ENCODE measurements at places on chromosomes 7 and 10.

GRCh38 chr7:150388306-150388705 is 9.2 kb downstream of the ZNF775 start:
- no peak for DNase-seq

DNA sequence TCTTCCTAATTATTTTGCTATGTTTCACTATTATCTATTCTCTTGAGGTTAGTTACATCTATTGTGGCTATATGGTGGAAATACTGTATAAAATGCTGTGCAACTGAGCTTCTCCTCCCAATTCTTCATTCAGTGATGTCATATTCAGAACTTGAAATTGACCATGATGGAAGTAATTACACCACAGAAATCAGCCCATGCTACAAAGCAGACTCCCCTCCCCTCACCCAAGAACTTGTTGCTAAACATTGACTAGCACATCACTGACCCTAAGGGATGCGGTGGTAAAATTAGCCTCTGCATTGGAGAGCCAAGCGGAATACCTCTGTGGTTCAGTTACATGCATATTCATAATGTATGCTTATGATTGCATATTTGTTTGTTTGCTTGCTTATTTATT is 8.8 kb downstream of the CALD1 start:
- no peak for DNase-seq

GRCh38 chr7:63925626-63926460 is 72.8 kb upstream of the ZNF722 start:
- DNase-seq, result peak; percentile 80

GRCh38 chr7:96122746-96123145 is 199.2 kb downstream of the SLC25A13 start:
- no peak for DNase-seq

DNA sequence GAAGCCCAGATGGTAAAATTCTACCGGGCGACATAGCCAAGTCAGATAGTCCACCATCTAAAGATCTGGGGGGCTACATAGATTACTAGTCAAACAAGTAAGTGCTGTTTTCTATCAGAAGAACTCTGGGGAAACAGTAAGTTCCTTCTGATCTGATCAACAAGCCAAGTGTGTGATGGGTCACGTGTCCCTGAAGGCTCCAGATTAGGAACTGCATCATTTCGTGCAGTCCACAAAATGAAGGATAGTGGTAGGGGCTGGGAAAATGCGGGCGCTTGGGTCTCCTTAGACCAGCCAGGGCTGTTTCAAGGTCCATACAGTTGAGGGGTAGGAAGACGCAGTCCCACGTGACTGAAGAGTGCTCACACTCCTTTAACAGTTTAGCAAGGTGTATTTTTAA is 1.8 kb upstream of the CHN2 start:
- DNase-seq, result no peak

DNA sequence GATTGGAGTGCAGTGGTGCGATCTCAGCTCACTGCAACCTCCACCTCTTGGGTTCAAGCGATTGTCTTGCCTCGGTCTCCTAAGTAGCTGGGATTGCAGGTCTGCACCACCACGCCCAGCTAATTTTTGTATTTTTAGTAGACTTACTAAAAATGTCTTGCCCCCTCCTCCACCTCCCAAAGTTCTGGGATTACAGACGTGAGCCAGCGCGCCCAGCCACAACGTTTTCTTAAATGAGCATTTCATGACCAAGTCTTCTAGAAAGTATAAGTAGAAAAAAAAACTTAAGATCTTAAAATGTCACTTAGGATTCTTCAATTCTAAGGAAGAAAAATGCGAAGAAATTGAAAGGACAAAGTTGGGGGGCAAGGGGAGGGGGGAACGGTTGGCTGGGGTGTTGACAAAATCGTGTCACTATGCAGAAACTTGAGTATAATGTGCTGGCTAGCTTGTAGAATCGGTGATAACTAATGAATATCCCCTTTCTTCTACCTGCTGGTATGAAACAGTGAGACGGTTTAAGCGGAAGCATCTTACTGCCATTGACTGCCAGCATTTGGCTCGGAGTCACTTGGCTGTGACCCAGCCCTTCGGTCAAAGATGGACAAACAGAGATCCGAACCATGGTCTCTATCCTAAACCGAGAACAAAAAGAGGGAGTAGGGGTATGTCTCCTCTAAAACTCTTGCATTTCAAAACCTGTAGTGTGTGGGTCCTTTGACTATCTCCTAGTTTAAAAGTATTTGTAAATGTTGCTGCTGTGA is 12.7 kb downstream of the FBH1 start:
- DNase-seq, result no peak

- DNase-seq, result no peak
Observed at GRCh38 chr7:142789441-142789840, 18.7 kb downstream of the PRSS2 start.

DNA sequence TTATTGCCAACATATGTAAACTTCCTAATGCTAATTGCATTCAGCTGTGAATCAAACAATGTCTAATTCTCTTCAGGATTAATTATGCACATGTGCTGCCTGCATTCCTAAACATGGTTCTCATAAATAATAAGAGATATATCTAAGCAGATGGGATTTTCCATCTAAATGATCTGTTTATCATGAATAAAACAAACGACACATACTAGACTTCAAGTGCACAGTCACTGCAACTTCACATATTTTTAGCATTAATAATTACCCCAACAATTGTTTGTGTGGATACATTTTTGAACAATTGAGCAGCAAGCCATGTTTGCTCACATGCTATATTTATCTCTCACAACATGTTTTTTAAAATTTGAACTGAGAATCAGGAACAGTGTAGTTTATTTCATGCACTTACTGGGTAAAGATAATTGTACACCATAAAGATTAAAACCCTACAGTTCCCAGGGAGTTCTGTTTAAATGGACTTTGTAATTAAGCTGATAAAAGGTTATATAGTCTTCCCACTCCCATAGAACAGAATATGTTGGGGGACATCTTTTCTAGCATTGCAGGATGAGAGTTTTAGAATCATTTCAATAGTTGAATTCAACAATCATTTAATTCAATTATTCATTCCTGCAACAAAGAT is 378.5 kb downstream of the MDFIC start:
- no peak for DNase-seq

- no peak for DNase-seq
Observed at GRCh38 chr10:27145937-27146336, 8.2 kb downstream of the YME1L1 start.

DNA sequence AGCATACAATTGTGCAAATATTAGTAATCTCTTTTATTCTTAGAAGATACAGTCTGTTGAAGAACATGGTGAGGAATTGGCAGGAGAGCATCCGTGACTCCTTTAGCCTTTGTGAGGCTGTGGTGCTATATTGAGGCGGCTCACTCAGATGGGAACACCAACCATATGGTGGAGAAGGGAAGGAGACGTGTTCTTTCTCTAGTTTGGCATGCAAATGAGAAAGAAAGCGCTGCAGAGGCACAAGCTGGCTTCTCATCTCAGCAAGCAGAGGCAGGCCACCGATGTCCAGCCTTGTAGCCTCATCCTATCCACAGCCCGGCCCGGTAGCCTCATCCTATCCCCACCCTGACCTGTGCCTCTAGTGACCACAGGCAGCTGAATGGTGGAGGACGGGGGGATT is 288.3 kb downstream of the CAMK1D start:
- no peak for DNase-seq

GRCh38 chr7:29924684-29925083 is 64.9 kb downstream of the SCRN1 start:
- no peak for DNase-seq

DNA sequence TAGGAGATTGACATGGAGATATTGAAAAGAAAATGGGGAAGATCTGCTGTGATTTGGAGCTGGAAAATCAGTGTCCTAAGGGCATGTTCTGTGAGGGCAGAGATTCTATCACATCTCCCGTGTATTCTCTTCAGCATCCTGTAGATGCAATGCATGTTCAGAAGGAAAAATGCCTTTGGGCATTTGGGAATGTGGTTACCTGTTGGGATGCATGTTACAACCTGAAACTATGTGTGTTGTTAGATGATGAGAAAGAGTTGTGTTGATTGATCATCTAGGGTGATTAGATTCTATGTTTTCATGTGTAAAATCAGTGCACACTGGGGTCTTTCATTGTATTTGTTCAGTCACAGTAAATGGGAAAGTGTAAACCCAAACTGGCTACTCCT is 14.7 kb downstream of the CUZD1 start:
- no peak for DNase-seq

DNA sequence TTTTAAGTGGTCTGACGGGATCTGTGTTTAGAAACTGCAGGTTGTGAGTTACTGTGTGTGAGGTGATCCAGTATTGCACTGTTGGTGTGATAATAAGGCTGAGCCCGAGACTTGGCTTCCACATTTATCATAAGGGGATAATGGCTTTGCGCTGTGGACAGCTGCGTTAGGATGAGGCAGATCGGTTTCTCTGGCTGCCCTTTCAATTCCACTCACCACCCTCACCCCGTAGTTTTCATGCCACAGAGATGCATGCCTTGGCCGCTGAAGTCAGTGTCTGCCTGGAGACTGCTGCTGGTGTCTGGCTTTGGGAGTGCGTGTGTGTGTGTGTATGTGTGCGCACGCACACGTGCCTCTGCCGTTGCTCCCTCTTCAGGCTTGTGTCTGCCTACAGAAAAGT is 273.0 kb downstream of the CCDC3 start:
- no peak for DNase-seq

DNA sequence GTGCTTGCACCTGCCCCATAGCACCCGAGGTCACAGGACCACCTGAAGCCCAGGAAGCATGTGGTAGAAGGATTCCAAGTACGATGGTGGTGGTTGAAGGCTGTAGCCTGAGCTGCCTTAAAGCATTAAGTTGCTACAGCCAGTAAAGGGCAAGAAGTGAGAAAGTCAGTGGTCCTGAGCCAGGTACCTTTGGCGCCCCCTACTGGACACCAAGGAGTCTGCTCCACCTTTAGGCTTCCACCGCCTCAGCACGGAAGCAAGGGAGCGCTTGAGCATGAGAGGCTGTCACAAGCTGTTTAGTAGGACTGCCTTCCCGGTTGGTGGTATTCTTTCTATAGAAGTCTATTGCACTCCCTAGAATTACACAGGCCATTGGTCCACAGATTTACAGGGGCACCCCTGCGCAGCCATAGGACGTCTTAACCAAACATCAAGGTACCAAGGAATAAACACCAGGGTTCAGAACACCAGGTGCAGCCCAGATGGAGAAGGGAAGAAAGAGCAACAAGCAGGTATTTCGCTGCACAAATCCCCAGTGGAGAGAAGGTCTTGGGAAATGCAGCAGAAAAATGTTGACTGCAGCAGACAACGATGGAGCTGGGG is 2.2 kb downstream of the CRTAC1 start:
- no peak for DNase-seq

GRCh38 chr7:12458520-12459131 is 55.0 kb upstream of the VWDE start:
- no peak for DNase-seq

- DNase-seq, result no peak
Observed at GRCh38 chr7:37817996-37818720, 30.2 kb upstream of the NME8 start.

- DNase-seq, result no peak
Observed at GRCh38 chr7:157389951-157390730, 53.3 kb downstream of the DNAJB6 start.

DNA sequence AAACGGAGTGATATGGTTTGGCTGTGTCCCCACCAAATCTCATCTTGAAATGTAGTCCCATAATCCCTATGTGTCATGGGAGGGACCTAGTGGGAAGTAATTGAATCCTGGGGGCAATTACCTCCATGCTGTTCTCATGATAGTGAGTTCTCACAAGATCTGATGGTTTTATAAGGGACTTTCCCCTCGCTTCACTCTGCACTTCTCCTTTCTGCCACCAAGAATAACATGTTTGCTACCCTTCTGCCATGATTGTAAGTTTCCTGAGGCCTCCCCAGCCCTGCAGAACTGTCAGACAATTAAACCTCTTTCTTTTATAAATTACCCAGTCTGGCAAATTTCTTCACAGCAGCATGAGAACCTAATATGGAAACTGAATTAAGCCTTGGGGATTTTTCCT is 19.1 kb downstream of the FAM3C start:
- DNase-seq, result no peak

DNA sequence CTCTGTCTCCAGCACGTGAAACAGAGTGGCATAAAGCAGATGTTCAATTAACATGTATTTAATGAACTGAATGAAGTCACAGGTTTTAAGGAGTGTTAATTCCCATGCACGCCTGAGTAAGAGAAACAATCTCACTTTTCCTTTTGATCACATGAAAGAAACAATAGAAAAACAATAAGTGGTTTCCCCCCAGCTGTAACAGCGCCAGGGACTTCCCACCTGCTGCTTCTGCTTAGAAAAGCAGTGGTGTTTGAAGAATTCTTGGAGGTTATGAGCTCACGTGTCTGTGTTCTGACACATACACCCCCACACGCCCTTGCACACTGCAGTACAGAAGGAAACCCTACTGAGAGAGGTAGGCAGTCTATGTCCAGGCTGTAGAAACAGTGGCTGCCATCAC is 51.3 kb upstream of the FRMD4A start:
- no peak for DNase-seq

DNA sequence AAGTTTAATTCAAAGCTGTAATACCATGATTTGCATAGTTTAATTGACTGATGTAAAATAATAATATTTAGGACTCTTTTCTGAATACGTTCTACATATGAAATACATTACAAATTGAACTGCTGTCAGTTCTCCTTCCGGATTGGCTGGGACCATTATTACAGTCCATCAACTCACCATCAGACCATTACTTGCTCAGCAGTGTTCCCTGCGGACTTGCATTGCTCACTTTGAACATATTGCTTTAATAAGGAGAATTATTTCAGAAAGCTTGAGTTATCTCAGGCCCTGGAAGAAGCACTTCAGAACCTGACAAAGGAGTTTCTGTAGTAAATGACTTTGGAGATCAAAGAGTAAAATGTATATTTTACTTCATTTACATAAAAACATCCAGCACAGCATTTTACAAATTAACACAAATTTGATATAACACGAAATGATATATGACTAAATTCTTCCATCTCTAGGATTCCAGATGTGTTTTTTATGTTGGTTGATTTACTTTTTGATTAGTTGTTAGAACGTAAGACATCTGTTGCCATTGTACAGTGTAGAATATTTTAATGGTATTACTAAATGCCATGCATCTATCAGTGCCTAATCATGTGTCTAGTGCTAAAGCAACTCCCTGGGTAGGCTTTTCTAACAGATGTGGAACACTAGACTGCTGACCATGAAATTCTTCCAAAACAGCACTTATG is 418.5 kb upstream of the SEMA3A start:
- no peak for DNase-seq

GRCh38 chr10:5900247-5900646 is 10.2 kb downstream of the FBH1 start:
- no peak for DNase-seq

DNA sequence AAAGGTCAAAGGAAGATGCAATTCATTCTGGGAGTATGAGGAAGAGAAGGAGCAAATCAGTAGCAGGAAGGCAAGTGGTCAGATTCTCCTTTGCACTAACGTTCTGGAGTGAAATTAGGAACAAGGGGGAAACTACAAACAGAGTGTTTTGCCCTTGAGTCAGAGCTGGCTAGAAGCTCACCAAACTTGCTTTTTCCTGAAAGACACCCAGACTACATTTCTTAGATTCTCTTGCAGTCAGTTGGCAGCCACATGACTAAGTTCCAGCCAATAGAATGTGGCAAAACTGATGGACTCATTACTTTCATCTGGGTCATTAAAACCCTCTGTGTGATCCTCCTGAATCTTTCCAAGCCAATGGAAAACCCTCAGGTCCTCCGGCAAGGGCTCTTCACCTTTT is 18.6 kb upstream of the DLX5 start:
- DNase-seq, result no peak

GRCh38 chr7:1103009-1103788 is 15.3 kb downstream of the GPER1 start:
- DNase-seq, result no peak

GRCh38 chr7:17474724-17475344 is 176.4 kb downstream of the AHR start:
- no peak for DNase-seq

Measured in activated T-helper 1 cell treated with anti-CD3 and anti-CD28 coated beads, Interleukin-2, amount 50 U/mL, for 16 hours (primary cell).